ENCODE measurements at places on chromosomes 1 and 21.

GRCh38 chr1:210234329-210234757, 1.7 kb downstream of the SERTAD4 start:
- DNase-seq = no peak

GRCh38 chr1:117664314-117664713, 58.5 kb downstream of the TENT5C start:
- no peak for DNase-seq

DNA sequence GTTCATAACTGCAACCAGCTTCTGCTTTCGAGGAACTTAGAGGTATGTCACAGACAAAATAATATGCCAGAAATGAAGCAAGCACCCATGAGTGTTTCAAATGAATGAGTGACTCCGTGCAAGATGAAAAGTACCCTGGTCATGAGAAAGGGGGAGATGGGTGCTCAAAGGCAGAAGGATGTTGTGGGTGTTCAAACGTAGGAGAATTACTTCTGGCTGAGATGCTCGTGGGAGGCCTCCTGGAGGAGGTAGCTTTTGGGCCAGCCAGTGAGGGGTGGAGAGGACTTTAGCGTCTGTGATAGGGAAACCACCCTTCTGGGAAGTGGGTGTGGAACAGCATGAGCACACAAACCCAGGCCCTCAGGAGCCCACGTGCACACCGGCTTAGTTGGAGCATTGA, 113.8 kb downstream of the SYF2 start:
- DNase-seq = no peak

GRCh38 chr1:229070168-229070567, 200.7 kb upstream of the RAB4A start:
- peak; percentile 28 for DNase-seq

GRCh38 chr1:100995198-100995988, 30.2 kb downstream of the DPH5 start:
- DNase-seq = no peak

DNA sequence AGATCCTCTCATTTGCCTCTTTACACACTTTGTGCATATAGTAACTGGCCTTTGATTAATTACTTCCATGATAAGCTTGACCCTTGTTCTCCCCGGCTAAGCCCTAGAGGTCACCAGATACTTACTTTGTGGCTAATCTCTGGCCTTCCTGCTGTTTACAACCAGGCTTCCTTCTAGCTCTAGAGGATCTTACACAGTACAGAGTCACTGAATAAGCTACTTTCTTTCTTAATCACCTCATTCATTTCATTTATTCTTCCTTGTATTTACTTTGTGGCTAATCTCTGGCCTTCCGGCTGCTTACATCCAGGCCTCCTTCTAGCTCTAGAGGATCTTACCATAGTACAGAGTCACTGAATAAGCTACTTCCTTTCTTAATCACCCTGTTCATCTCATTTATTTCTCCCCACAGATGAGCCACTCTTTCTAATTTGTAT, 144.3 kb upstream of the C1orf21 start:
- peak; percentile 31 for DNase-seq

DNA sequence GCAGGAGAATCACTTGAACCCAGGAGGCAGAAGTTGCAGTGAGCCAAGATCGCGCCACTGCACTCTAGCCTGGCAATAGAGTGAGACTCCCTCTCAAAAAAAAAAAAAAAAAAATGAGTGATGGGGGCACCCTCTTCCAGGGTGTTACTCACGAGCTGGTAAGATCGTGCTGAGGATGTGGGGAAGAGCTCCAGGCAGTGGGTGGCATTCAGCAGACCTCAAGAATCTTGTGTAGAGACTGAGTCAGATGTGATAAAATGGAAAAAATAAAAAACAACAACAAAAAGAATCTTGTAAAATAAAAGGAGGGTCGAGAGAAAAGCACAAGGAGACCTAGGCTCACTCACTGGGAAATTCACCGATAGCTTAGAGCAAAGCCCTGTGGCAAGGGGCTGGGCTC, 38.5 kb downstream of the EPHA2 start:
- DNase-seq = no peak

- no peak for DNase-seq
Measured at GRCh38 chr1:169044971-169045370, 61.5 kb upstream of the ATP1B1 start.

- no peak for DNase-seq
Measured at GRCh38 chr1:178267646-178268094, 173.8 kb downstream of the RASAL2 start.

GRCh38 chr1:97791251-97791650, 129.6 kb downstream of the DPYD start:
- DNase-seq = no peak

- no peak for DNase-seq
Measured at GRCh38 chr1:5508669-5509330, 483.4 kb downstream of the NPHP4 start.

DNA sequence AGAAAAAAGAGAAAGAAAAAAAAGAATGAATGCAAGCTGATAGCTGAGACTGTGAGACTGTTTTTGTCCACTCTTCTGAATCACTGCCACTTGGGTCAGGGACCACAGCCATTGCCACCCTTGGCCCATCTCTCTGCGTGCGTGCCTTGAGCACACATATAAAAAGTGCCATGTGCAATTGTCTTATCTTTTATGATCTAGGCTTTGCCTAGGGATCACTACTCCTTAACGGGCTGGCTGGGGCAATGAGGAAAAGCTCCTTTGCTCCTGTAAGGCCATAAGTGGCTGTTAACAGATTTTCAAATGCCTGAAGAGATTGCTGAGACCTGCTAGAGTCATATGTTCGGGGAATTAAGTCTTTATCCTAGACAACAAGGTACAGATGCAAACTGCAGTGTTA, 8.2 kb downstream of the SPATA46 start:
- no peak for DNase-seq

GRCh38 chr1:108845446-108845845, 11.4 kb downstream of the AKNAD1 start:
- DNase-seq = no peak

DNA sequence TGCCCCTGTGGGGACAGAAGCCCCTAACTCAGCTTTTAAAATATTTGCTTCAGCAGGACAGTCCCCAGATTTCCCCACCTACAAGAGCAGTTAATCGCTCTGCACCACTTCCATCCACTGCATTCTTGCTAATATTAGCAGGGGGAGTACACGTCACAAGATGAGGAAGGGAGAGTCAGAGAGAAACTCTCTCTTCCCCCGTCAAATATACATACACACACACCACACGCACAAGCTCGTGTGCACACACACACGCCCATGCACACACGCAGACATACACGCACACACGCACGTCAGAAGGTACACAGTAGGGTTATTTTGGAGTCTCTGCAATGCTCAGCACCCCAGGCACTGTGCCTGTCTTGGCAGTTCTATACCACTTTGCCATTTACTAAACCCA, 2.1 kb downstream of the CLCA1 start:
- no peak for DNase-seq

GRCh38 chr1:938088-938683, 14.5 kb downstream of the SAMD11 start:
- peak; percentile 47 for DNase-seq

DNA sequence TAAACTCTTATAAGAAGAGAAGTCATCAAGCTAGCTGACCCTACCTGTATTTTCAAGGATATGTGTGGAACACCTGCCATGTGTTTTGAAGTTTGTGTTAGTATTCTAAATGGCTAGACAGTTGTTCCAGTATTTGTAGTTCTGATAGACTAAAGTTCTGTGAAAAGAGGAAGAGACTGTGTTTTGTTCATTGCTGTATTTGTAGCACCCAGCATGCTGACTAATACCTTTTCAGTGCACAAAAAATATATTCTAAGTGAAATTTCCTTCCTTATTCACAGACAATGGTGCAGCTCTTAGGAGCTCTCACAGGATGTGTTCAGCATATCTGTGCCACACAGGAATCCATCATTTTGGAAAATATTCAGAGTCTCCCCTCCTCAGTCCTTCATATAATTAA, 8.2 kb upstream of the METTL18 start:
- no peak for DNase-seq

DNA sequence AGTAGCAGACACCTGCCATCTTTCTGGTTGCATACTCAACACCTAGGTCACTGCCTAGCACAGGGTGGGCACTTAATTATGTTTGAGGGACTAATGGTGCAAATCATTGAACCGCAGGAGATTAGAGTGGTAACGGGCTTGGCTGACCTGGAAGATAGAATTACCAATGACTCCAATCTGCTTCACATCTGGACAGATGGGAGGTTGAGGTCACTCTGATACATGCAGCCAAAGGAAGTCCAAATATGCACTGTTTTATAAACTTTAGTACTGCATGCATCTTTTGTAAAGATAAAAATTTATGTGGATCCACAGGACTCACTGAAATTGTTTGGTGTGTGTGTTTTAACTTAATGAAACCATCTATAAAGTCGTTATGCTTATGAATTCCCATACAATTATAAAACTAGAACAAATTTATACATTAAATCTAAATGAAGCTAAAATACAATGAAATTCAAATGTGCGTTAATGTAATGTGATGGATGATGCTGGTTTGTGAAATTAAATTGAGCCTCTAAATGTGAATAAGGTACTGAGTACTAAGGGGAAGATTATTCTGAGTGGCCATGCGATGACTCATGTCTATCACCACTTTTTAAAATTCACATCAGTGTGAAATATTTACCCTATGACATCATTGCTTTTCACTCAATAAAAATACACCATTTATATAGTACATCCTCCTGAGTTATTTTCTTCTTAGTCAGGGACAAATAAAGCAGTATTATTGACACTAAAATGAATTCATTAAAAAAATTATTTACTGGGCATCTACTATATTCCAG, 224.7 kb upstream of the FAM78B start:
- no peak for DNase-seq

DNA sequence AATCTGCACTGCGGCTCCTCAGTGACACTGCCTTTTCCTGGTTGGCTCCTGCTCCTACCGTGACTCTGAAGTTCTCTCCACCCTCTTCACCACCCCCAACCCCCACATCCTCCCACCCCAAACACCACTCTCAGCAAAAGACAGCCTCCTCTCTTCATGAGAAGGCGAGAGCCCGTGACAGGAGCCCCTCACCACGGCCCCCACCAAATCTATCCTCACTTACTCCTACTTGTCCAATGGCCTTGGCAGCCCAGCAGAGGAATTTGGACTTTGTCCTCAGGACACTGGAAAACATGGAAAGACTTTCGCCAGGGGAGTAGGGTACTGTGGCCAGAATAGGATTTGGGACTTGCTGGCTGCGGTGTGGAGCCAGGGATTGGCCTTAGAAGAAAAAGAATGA, 6.9 kb downstream of the TMEM125 start:
- no peak for DNase-seq

- DNase-seq = no peak
Measured at GRCh38 chr21:46052703-46053651, 44.9 kb upstream of the COL6A2 start.

GRCh38 chr1:53781654-53782053, 42.7 kb upstream of the GLIS1 start:
- no peak for DNase-seq

- no peak for DNase-seq
Measured at GRCh38 chr1:210025870-210026269, 87.9 kb downstream of the SYT14 start.

DNA sequence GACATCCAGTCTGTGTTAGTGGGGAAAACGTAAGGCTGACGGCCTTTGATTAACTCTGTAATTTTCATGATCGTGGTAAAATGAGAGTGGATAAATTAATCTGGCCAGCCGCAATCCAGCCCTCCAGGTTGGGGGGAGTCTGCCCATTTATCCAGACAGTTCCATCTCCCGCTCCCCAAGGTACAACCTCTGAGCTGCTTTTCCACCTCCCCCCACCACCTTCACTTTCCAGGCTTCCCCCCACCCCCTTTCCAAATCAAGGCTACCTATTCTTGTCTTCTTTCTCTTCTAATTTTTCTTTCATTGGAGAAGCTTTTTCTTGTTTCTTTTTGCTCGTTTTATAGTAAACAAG, 6.0 kb downstream of the MIER1 start:
- no peak for DNase-seq

GRCh38 chr1:179231923-179232322, 2.4 kb upstream of the ABL2 start:
- no peak for DNase-seq

DNA sequence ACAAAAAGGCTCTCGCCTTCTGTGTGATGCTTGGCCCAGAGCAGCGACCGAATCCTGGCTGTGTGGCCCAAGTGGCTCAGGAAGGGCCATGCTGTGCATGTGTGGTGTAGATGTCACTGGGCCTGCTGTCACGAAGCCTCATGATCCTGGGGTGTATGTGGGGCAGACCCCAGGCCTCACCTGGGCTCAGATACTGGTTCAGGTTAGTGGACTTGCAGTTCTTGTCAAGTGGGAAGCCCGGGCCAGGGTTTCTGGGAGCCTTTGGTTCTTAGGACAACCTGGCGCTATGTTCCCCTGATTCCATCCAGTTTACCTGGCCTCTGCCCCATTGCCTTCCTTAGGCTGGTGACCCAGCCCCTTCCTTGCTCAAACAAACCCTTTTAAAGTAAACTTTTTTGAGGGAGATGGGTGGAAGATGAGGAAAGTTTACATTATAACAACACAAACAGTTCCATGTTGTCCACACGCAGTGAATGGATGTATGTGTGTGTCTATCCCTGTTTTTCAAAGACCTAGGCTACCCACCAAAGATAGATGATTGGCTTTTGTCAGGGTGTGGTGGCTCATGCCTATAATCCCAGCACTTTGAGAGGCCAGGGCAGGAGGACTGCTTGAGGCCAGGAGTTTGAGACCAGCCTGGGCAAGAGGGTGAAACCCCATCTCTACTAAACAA, 84.3 kb downstream of the UCK2 start:
- DNase-seq = no peak

GRCh38 chr1:92743221-92743620, 41.7 kb downstream of the EVI5 start:
- no peak for DNase-seq

- peak; percentile 60 for DNase-seq
Measured at GRCh38 chr21:43727519-43728153, 8.7 kb downstream of the PDXK start.

GRCh38 chr1:206606867-206607266, 5.4 kb downstream of the EIF2D start:
- peak; percentile 69 for DNase-seq

GRCh38 chr1:244234009-244234643, 183.0 kb downstream of the ZBTB18 start:
- DNase-seq = no peak

- DNase-seq = no peak
Measured at GRCh38 chr21:14438211-14438610, 55.3 kb upstream of the HSPA13 start.

DNA sequence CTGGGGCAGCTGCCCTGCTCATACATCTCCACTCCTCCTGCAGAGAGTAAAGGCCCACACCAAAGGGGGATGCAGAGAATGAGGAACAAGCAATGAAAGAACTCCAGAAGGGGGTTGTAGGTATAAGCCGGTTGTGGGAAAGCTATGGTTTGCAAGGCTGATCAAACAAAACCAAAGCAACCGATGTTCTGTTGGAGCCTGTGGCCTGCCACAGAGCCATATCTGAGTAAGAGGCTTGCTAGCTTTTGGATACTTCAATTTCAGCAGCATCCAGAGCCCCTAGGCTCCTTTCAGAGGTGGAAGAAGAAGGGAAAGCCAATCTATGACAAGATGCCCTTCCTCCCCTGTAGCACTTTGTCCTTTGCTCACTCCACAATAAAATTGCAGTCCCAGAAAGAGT, 163.2 kb downstream of the RRAGC start:
- DNase-seq = no peak

GRCh38 chr1:226529891-226530290, 18.7 kb upstream of the STUM start:
- no peak for DNase-seq

- no peak for DNase-seq
Measured at GRCh38 chr1:46062651-46063319, 69.6 kb downstream of the PIK3R3 start.
